ENCODE measurements at places on chromosomes 3 and 15.

- no peak for DNase-seq
Observed at GRCh38 chr3:44905446-44906157, 31.2 kb downstream of the TGM4 start.

- no peak for DNase-seq
Observed at GRCh38 chr3:99641480-99641879, 3.1 kb downstream of the COL8A1 start.

- no peak for DNase-seq
Observed at GRCh38 chr3:138849222-138849940, 14.7 kb upstream of the PIK3CB start.

GRCh38 chr3:31422237-31422636, 110.5 kb upstream of the STT3B start:
- DNase-seq = no peak

DNA sequence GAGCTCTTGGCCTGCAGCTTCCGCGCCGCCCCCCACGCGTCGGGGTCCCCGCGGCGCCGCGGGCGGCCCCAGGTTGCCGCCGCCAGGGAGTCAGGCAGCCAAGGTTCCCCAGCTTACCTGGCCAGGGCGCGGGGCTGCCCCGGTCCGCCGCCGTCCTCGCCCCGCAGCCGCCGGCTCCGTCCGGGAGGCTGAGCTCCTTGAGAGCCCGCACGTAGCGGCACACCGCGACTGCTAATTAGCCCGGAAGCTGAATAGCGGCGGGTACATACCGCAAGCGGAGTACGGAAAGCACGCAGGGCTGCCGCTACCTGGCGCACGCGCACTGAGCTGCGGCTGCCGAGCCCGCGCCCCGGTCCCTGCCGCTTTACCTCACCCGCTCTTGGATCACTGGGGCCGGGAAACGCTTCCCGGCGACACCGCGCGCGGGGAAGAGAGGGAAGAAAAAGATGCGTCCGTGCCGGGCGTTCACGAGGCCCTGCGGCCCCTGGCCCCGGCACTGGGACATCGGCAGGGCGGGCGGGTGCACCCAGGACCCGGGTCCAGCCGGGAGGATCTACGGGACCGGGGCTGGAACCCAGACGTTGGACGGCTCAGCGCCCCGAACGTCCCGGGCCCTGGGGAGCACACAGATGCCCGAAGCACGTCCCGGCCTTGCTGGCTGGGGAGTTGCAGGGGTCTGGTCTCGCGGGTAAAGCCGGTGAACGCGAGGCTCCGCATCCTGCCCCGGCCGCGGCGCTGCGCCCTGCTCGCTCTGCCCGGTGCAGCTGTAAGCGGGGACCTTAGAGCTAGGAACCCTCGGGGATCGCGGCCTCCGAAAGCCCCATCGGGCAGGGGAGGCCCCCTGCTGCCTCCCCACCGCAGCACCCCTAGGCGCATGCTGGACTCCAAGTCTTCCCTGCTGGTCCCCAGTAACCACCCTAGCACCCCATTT, at the start of gene GOLGA8B:
GOLGA8B (minus strand) TSS at position 253 of the 931 bp plus-strand sequence. CDS start 47,739 bp downstream, outside the sequence.
- DNase-seq = peak; percentile 53

DNA sequence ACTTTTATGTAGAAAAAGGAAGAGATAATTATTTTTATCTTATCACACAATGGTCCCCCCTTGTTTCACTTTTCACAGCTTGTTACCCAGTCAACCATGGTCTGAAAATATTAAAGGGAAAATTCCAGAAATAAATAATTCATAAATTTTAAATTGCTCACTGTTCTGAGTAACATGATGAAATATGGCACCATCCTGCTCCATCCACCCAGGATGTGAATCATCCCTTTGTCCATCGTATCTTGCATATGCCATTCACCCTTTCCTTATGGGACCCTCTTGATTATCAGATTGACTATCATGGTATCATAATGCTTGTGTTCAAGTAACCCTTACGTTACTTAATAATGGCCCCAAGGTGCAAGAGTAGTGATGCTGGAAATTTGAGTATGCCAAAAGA, 43.7 kb downstream of the ANKRD28 start:
- no peak for DNase-seq

DNA sequence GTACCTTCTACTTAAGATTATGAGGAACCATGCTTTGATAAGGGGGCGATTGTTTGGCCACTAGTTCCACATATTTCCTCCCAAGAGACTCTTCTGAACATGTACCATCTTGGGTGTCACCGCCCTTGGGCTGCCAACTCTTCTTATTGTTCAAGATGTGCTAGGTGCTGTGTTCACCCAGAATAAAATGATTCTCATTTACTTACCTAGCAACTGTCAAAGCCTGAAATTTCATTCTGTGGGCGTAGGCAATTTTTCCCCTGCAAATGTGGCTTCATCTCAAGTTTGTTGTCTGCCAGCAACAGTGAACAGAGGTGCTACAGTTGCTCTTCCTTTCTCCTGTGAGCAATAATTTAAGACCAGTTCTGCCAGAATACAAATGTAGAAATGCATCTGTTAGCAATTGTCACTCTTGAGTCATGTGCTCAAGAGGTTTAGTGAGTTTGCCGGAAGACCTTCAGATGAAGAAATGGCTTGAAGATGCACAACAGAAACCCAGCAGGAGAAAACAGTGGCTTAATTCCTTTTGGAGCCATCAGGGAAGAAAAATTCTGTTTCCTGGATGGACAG, 41.3 kb upstream of the RARB start:
- no peak for DNase-seq

DNA sequence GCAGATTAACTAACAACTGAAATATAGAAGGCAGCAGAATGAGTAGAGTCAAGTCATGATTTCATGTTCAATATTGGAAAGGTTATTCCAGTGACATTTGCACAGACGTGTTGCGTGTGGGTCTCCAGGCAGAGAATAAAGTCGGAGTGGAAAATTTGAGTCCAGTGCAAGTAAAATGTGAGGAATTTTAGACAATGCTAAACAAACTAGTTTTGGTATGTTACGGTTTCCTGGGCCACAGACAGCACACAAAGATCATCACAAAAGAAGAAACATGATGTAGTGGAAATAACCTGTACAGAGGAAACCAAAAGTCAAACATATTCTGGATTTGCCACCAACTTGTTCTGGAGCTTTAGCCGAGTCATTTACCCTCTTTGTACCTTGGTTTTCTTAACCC, 367 bp downstream of the OR4F6 start:
- no peak for DNase-seq

DNA sequence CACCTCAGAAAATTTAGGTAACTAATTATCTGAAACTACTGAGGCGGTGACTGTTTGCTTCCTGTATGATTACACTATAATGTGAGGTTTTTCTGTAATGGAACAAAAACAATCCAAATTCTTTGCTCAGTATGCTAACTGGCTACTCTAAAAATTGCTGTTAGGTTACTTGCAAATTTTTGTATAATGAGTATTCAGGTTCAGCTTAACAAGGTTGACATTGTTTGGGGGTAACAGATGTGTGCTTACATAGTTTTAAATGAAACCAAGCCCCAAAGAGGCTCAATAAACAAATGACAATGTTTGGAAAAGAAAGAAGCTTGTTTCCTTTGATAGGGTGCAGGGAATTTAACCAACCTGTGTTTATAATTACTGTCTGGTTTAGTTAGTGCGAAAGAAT, 414.5 kb upstream of the MDFIC2 start:
- DNase-seq = no peak

DNA sequence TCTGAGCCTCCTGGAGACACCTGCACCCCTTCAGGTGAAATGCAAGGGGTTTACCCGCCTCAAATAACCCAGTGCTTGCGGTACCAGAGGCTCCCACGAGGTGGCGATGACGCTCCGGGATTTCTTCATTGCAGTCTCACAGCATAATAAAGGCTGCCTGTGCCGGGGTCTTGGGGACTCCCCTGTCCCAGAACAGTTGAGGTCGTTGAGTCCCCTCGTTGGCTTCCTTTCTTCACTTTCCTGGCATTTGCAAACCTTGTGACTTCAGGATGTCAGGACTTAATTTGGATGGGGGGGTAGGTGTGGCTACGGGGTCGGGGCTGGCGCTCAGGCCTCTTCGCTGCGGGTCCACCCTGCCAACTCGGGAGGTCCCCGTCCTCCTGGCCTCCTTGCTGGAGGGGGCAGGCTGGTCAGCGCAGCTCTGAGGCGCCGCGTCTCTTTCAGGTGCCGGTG, 1.3 kb downstream of the GNAT1 start:
- peak; percentile 73 for DNase-seq

GRCh38 chr3:185381320-185382058, 18.6 kb downstream of the MAP3K13 start:
- DNase-seq = no peak

DNA sequence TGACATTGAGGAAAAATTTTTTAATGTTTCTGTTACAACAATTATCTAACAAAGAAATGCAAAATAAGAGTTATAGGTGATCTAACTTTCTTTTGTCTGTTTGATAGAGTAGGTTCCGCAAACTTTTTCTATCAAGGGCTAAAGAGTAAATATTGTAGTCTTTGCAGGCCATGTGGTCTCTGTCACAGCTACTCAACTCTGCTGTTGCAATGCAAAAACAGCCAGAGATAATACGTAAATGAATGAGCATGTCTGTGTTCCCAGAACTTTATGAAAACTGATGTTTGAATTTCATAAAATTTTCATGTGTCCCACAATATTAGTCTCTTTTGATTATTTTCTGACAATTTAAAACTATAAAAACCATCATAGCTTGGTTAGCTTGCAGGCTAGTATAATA, 73.3 kb downstream of the SLC24A1 start:
- no peak for DNase-seq

All from stimulated activated CD8-positive, alpha-beta memory T cell treated with anti-CD3 and anti-CD28 coated beads, Interleukin-15, amount 100 ng/mL, for 24 hours (primary cell).